Naive thymus-derived CD8-positive, alpha-beta T cell (primary cell): ENCODE measurements at places on chromosomes 3 and 15. TPM values are rescaled to one million over a fixed set of nuclear protein-coding genes. Genes with fewer than 3 reads are reported as not detected.
A peak's percentile ranks its signal among the peaks of the same experiment; 100 is the strongest.

Gene ZNF385D
- polyA plus RNA-seq: not detected

DNA sequence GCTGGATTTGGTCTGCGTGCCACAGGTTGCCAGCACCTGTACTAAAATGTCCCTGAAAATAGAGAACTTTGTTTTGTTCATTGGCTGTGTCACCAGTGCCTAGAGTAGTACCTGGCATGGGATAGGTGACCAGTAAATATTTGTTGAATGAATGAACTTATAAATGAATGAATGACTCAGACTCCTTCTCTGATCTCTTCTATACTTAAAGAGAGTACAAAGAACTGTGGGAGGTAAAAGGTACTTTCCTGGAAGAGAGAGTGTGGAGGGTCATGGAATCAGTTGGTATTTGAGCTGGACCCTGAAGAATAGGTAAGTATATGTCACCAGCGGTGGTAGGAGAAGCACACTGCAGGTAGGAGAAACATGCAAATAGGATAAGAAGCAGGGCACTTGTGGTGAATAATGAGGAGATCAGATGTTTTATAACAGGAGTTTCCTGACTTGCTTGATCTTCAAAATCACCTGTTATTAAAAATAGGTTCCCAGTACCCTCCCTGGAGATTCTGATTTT, 149.4 kb downstream of the LPP start:
- DNase-seq: no peak

DNA sequence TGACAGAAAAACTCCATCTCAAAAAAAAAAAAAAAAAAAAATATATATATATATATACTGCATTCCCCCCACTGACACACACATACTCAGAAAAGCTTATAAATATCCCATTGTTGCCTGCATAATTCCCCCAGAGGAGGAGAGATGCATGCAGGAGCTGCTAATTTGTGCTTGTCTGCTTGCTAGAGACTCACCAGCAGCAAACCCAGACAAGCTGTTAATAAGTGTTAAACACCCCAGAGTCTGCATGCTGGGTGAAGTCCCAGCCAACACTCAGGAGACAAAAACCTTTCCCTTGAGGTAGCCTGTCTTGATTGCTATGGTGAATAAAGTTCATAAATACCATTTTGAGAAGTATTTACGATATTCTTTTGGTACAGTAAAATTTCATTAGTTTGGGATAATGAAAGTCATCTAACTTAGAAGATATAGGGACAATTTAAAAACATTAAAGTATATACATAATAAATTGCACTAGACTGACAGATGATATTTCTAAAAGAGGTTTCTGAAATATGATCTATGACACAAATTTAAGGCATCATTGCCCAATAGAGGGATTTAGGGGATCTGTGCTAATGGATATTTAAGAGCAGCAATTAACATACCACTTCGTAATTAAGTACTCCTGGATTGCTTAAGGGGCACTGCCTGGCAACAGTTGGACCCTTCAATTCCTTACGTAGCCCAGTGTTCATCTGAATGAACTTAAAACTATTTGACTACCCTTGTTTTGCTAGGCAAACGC, 400.0 kb upstream of the C2CD4B start:
- DNase-seq: no peak

Gene INSYN1
- polyA plus RNA-seq: not detected

DNA sequence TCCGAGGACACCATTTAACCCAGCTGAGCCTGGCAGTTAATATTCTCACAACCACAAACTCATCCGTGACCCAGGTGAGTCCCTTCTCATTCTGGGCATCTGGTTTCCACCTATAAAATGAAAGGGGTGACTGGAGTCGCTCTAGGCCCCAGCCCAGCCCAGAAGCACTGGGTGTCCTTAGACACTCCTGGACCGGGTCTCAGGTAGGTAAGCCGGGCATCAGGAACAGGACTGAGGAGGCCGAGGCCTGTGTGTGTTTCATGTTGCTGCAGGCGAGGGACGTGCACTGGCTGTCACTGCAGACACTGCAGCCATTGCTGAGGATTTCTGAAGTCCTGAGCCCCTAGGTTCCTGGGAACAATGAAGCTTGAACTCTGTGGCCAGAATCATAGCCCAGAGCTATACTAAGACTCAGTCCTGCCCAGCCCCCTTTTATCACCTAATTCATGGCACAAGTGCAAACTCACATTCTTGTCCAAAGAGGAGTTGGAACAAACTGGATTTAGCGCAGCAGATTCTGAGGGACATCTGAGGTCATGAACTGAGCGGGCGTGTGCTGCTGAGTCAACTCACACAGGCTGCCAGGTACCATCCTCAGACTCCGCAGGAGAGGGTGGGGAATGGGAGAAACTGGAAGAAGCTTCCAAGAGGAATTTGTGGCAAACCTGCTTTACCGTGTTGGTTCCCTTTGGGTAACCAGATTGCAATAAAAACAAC, 184.9 kb downstream of the FAM43A start:
- DNase-seq: no peak

Gene SLC25A26
- polyA plus RNA-seq: 51.9 TPM

Gene TNNC1
- 0.90 TPM for polyA plus RNA-seq

- no peak for DNase-seq
Measured at GRCh38 chr3:190807719-190808375, 54.6 kb downstream of the GMNC start.

Gene TGM5
- not detected for polyA plus RNA-seq

DNA sequence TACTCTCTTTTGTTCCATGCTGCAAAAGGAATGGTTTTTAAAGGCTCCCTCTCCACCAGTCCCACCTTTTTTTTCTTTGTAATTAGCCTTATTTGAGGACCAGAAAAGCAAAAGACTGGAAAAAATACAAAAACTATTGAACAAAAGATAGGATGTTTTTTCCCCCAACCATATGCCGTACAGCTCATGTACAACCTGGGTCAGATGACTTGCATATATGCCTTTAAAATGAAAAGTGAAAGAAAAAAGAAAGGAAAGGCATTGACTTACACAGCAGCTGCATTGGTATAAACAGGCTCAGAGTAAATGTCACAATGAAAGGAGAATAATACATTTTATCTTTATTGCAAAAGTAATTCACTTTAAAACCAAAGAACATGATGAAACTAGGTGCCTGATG, 69.5 kb upstream of the CMC1 start:
- no peak for DNase-seq

GRCh38 chr15:98785807-98786621, 137.7 kb downstream of the IGF1R start:
- DNase-seq: no peak

- no peak for DNase-seq
Measured at GRCh38 chr15:80840182-80841130, 61.3 kb downstream of the CEMIP start.

Gene P3H2
- polyA plus RNA-seq: not detected

GRCh38 chr15:48451241-48451640, 120.0 kb downstream of the DUT start:
- DNase-seq: no peak

- no peak for DNase-seq
Measured at GRCh38 chr3:99950921-99951320, 133.3 kb downstream of the CMSS1 start.

GRCh38 chr3:98964784-98965183, 63.3 kb upstream of the DCBLD2 start:
- DNase-seq: no peak

DNA sequence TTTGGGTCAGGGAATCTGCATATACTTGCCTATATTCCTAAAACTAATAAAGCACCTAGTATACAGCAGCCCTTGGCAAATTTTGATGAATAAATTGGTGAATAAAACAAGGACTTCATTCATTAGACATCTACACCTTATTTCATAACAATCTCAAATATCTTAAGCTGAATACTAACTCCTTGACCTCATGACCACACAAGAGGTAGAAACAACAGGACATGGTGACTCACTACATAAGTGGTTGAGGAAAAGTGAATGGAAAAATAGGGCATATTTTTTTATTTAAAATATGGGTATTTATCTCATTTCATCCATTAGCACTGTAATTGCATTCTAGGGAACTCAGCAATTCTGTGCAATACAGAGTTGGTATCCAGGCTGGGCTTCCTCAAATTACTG, 7.8 kb upstream of the STAC start:
- DNase-seq: no peak

Gene SIDT1
- 22.8 TPM for polyA plus RNA-seq

GRCh38 chr3:47452453-47453215, 23.1 kb downstream of the SCAP start:
- DNase-seq: no peak

GRCh38 chr3:35393901-35394799, 245.2 kb upstream of the ARPP21 start:
- DNase-seq: no peak

- peak; percentile 0 for DNase-seq
Measured at GRCh38 chr3:55292360-55292759, 194.7 kb downstream of the WNT5A start.

Gene C3orf85
- polyA plus RNA-seq: not detected

Gene PLA2G4F
- polyA plus RNA-seq: not detected

Gene SAMD7
- polyA plus RNA-seq: not detected

DNA sequence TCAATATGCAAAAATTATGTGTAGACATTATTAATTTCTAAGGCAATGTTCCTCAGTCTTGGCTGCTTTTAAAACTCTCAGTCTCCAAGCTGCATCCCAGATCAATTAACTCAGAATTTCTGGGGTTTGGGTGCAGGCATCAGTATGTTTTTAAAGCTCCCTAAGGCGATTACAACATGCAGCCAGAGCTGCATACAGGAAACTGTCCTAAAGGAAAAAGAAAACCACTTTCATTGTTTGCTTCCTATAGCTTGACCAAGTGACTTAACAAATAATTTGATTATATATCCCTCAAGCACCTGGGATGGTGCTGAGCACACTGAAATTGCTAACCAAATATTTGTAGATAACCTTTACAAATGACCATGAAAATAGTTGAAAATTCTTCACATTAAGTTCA, 194.7 kb downstream of the DTWD1 start:
- DNase-seq: no peak

Gene RSRC1
- polyA plus RNA-seq: 30.2 TPM

Gene CYP8B1
- not detected for polyA plus RNA-seq

- DNase-seq: no peak
Measured at GRCh38 chr3:27596921-27597320, 112.7 kb upstream of the SLC4A7 start.

DNA sequence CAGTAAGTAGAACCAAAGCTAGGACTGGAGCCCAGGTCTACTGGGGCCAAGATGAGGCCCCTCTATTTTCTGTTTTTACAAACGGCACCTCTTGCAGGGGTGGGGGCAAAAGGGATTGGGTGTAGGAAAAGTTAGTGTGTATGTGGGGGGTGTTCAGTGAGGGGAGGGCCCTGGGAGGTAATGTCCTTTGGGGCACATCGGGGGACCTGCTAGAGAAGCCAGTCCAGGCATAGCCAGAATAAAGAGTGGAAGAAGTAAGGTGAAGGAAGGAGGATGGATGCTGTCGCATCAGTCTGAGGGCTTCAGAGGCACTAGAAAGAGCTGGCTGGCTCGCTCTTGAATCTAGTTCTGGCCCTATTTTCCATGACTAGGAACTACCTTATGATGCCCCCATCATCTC, 2.6 kb downstream of the PLCD1 start:
- DNase-seq: no peak

Gene CTDSPL
- polyA plus RNA-seq: 0.45 TPM

DNA sequence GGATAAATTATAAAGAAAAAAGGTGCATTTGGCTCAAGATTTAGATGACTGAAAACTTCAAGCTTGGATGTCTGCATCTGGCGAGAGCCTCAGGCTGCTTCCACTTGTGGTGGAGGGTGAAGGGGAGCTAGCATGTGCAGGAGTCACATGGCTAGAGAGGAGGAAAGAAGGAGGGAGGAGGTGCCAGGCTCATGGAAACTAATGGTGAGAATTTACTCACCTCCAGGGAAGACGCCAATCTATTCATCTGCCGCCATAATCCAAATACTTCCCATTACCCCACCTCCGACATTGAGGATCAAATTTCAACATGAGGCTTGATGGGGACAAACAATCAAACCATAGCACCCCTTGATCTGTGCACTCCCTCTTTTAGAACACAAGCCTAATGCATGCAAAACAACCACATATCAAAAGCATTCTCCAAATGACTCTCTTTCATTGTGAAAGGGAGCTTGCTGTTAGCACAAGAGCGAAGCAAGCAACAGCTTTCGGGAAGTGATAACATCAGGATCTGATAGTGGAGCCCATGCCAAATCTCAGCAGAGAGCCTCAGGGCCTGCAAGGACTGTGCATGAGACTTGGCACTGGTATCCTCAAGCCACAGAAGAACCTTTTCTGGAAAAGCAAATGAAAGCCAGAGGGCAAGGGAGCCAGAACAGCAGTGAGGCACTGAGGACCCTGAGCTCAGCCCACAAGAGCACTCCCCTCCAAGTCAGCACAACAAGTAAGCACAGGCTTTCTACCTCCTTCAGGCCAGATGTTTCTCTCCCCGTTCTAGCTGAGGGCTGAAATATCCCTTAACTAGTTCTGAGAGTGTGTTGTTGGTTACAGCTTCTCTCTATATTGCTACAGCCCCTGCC, 50.2 kb upstream of the THBS1 start:
- no peak for DNase-seq

GRCh38 chr3:197586181-197586580, 30.4 kb upstream of the BDH1 start:
- no peak for DNase-seq

DNA sequence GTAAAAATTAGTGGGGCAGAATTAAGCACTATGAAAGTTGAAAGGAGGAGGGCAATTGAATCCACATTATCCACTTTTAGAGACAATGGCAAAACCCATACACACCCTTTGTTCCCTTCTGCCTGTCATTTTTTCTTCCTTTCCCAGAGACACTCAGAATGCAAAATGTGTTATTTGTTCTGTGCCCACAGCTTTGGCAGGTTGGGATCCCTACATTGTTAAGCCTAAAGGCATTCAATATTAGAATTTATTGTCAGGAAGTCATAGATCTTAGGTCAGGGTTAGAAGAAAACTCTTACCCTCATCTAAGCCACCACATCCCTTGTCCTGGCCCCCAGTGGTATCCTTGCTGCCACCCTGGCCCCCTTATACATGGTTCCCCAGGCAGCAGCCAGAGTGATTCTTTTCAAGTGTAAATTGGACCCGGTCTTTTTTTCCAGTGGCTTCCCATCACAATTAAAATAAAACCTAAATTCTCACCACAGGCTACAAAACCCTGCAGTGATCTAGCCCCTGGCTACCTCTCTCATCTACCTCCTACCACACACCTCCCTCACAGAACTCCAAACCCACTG, 470.1 kb upstream of the ATP11B start:
- no peak for DNase-seq
